ENCODE measurements at places on chromosomes 12 and 14. TPM values are rescaled to one million over a fixed set of nuclear protein-coding genes. Genes with fewer than 3 reads are reported as not detected.

The EPYC gene
- total RNA-seq, result not detected

The RPS6KL1 gene
- 2.2 TPM for total RNA-seq

The MYL2 gene
- total RNA-seq, result not detected

The MMP14 gene
- 327 TPM for total RNA-seq

The ARMH4 gene
- 3.0 TPM for total RNA-seq

The NEUROD4 gene
- total RNA-seq, result not detected

Measured in fibroblast of villous mesenchyme (primary cell).